HepG2 (cell line): ENCODE measurements at places on chromosomes 12 and 14. TPM values are rescaled to one million over a fixed set of nuclear protein-coding genes. Genes with fewer than 3 reads are reported as not detected.

The SDR9C7 gene
- total RNA-seq, result not detected in 2 replicates

The LPAR5 gene
- 0.07 and 0.09 TPM in 2 replicates for total RNA-seq

The MYF6 gene
- not detected in 2 replicates for total RNA-seq

The LHX5 gene
- not detected in 2 replicates for total RNA-seq

The FITM1 gene
- total RNA-seq, result 3.1 and 5.8 TPM in 2 replicates

The SMIM41 gene
- not detected in 2 replicates for total RNA-seq

The KRT72 gene
- not detected in 2 replicates for total RNA-seq

The STAC3 gene
- total RNA-seq, result 0.14 and 0.18 TPM in 2 replicates

The CISTR gene
- total RNA-seq, result not detected in 2 replicates

The PPP1R3E gene
- 8.3 and 16.5 TPM in 2 replicates for total RNA-seq

The KITLG gene
- 4.3 and 5.3 TPM in 2 replicates for total RNA-seq

The SPTB gene
- total RNA-seq, result 0.02 TPM in 1 of 2 replicates, not detected in the other

The DNAI7 gene
- 0.04 TPM in 1 of 2 replicates, not detected in the other for total RNA-seq

The ARHGDIB gene
- total RNA-seq, result 0.11 and 0.28 TPM in 2 replicates

The CACNA2D4 gene
- 7.2 and 14.2 TPM in 2 replicates for total RNA-seq

The ZNF605 gene
- total RNA-seq, result 6.8 and 8.8 TPM in 2 replicates

The CPNE6 gene
- total RNA-seq, result not detected in 2 replicates

The KRT82 gene
- total RNA-seq, result not detected in 2 replicates

The WNT1 gene
- total RNA-seq, result not detected in 2 replicates

The KRT83 gene
- total RNA-seq, result not detected in 2 replicates

The AMDHD1 gene
- 6.2 and 6.5 TPM in 2 replicates for total RNA-seq

The TC2N gene
- not detected in 2 replicates for total RNA-seq

The ASCL1 gene
- total RNA-seq, result not detected in 2 replicates

The MYO1H gene
- not detected in 2 replicates for total RNA-seq

The PTHLH gene
- not detected in 2 replicates for total RNA-seq

The NELL2 gene
- total RNA-seq, result 0.11 TPM in 1 of 2 replicates, not detected in the other

The SLCO1B1 gene
- total RNA-seq, result not detected in 2 replicates

The PPFIBP1 gene
- 21.8 and 32.0 TPM in 2 replicates for total RNA-seq
